Common myeloid progenitor, CD34-positive (primary cell): ENCODE measurements at places on chromosomes 7 and 10.

- no peak for DNase-seq
Measured at GRCh38 chr10:7906128-7906527, 87.8 kb downstream of the TAF3 start.

DNA sequence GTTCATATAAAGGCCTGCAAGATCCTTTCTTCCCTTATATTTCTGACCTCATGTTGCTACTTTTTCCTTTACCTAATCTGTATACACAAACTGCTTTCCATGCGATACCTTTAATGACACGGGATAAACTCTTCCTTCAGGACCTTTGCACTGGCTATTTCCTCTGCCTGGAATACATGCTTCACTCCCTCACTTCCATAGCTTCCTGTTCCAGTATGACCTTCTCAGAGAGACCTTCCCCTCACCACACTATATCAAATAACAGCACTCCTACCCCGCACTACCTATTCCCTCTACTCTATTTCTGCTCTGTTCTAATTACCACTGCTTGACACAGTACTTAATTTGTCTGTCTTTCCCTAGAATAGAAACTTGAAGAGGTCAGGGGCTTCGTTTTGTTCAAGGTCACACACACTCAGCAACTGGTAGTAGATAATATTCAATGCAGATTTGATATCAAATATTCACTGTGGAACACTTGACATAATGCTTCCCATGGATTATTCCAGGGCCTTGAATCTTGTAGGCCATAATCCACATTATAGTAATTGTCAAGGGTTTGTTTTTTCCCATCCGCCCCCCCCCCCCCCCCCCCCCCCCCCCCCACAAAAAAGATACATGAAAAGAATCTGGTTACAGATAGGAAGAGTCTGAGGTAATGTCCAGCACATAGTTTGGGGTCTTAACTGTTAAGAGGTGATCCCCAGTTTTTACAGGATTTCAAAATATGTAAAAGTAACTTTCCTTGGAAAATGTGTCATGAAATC, 11.1 kb downstream of the SYPL1 start:
- DNase-seq: peak; percentile 32

DNA sequence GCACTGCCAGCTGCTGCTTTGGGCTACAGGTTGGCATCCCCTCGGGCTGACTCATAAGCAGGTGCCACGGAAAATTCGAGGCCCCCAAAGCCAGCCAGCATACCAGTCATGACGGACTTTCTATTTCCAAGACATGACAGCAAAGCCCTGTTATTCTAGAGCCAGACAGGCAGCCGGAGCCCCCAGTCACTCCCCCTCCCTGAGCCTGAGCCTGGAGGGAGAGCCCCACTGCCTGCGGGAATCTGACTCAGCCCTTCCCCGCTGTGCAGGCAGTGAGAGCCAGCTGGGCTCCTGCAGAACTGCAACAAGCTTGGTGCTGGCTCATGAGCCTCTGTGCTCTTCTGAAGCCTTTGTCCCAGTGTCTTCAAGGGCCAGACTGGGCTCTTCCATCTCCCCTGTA, 15.8 kb downstream of the BTBD16 start:
- DNase-seq: no peak

DNA sequence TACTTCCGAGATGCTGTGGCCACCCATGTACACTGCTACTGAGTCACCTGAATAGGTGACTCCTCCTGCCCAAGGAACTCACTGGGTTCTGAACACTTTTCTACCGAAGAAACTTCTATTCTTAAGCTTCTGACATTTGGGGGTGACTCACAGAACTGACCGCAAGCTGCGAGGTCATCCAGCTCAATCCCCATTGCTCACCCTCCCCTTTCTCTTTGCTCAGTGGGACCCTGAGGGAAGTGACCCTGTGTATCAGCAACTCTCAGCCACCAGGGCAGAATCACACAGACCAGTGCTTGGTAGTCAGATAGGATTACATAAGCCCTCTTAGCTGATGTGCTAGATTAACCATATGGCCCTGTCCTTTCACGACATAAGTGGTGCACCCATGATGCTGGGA, 46.3 kb downstream of the INSYN2A start:
- DNase-seq: no peak

GRCh38 chr10:49365675-49366415, 30.0 kb downstream of the DRGX start:
- DNase-seq: no peak
